Stimulated activated CD4-positive, alpha-beta T cell treated with anti-CD3 and anti-CD28 coated beads, Interleukin-1b, Interleukin-23, amount 100 ng/mL, for 24 hours (primary cell): ENCODE measurements at places on chromosomes 5 and 9.

- no peak for DNase-seq
Observed at GRCh38 chr5:112346411-112347044, 72.5 kb downstream of the EPB41L4A start.

- no peak for DNase-seq
Observed at GRCh38 chr5:16406023-16406422, 59.6 kb downstream of the ZNF622 start.

DNA sequence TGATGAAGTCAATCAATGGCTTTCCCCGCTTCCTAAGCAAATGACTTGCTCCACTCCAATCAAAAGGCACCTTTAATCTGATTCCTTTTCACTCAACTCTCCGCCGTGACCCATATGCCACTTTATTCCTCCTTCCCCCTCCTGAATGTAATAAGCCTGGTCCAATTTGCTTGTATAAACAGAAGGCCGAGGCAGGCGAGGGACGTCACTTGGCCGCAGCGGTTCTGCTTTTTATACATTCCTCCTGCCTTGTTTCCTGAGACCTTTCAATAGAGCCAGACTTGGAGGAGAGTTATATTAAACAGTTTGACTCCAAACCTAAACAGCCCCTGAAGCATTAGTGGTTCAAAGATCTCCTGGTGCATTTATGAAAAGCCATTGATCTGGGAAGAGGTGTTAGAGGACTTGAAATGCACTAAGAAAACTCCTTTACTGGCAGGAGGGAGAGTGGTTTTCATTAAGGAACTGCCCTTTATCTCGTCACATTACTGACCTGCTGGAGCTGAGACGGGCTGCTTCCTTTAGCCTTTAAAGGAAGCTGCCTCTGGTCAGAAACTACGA, 273.4 kb downstream of the SLIT3 start:
- DNase-seq: no peak

- DNase-seq: no peak
Observed at GRCh38 chr9:5493679-5494511, 16.4 kb upstream of the PDCD1LG2 start.

GRCh38 chr9:71322311-71322710, 200.9 kb upstream of the TRPM3 start:
- DNase-seq: no peak

GRCh38 chr5:73682176-73682575, 56.2 kb downstream of the ARHGEF28 start:
- DNase-seq: no peak

DNA sequence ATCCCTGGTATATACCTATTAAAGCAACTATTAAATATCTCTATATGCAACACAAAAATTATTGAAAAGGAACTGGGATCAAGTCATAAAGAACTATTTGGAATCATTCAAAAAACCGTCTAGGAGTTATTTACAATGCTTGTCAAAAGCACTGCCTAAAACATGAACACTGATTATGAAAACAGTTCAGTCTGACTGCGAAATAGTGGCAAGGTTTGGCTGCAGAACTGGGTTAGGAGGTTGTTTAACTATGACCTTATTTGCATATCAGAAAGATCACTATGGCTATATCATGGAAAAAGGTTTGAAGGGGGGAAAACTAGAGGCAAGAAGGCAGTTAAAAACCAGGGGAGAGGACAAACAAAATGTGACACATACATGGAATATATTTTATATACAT, 12.0 kb downstream of the FBXW2 start:
- no peak for DNase-seq

GRCh38 chr5:133287500-133287899, 235.7 kb downstream of the HSPA4 start:
- no peak for DNase-seq

GRCh38 chr9:33011831-33012230, 10.4 kb upstream of the APTX start:
- DNase-seq: no peak

- DNase-seq: no peak
Observed at GRCh38 chr9:5893134-5893505, 2.4 kb downstream of the MLANA start.

DNA sequence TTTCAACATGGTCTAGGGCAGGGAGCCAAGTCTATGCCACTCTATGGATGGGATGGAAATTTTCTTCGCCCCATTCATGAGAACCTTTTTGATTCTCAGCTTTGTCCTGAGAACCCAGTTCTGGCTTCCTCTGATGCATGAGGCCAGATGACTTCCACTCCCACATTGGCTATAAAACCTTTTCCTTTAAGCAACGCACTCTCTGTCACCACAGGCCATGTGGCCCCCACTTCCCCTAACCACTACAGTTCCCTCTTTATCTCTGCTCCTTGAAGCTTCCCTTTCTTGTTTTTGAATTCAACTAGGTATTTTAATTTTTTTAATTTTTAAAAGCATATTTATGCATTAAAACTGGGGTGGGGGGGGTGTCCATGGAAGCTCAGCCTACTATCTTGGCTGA, 401.3 kb downstream of the ENC1 start:
- no peak for DNase-seq

- DNase-seq: no peak
Observed at GRCh38 chr5:178394074-178394473, 161.5 kb upstream of the PHYKPL start.

DNA sequence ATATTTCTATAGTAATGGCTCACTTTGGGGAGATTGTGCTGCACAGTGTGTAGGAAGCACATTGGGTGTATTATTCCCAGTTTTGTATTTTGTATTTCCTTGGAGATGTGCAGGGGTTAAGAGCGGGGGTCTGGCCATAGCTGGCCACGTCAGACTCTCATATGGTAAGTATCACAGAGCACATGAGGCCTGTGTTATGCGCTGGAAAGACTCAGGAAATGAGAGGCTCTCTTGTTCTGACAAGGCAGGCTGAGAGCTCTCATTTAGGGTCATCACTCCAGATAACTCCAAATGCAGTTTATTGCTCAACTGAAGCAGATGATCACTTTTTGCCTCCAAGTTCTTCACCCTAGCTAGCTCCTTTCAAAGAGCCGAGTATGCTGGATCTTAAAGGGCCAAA, 205.7 kb downstream of the NTRK2 start:
- DNase-seq: no peak

DNA sequence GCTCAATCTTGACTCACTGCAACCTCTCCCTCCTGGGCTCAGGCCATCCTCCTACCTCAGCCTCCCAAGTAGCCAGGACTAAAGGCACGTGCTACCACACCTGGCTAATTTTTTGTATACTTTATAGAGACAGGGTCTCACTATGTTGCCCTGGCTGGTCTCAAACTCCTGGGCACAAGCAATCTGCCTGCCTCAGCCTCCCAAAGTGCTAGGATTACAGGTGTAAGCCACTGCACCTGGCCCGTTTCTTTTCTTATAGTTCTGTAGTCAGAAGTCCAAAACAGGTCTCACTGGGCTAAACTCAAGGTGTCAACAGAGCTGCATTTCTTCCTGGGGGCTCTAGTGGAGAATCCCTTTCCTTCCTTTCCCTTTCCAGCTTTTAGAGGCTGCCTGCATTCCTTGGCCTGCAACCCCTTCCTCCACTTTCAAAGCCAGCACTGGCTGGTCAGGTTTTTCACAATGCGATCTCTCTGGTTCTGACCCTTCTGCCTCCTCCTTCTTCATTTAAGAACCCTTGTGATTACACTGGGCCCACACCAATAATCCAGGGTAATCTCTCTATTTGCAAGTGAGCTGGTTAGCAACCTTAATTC, 16.3 kb downstream of the IRF1 start:
- no peak for DNase-seq

DNA sequence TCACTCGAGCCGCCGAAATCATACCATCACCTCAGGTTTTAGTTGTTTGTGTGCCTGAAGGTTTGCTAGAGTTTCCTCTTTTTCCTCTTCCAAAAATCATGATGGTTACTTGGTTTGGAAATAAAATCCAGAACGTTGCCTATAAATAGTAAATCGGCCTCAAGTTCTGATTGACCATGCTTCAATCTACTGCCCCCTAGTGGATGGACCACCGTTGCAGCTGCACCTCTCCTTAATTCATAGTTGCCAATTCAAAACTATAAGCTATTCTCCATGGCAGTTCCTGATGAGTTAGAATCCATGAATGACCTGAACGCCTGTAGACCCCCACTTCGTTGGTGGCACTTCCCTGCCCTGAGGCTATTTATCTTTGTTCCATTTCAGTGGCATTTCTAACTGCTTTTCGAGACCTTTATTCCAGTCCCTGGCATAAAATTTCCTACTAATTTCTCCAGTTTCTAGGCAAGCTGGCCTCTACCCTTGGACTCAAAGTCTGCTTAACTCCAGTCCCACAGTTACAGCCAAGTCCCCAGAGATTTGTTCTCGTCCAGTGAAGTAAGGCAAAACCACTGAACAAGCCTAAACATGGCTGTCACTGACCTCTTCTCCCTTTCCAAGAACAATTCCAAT, 422.6 kb downstream of the EFNA5 start:
- DNase-seq: no peak

DNA sequence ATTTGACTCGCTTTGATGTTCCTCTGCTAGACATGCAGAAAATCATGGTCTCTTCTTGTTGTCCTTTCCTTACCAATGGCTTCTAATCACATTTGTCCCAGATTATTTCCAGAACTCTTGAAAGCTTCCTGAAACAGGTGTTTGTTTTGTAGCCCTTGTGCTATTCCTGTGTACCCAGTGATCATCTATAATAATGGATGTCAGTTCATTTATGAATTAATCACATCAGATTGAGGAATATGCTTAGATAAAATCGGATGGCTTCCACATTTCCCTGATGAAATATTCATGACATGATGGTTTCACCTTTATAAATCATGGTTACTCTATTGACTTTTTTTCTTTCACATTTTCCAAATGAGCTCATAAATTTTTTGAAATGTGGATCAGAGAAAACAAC, 359.0 kb upstream of the DMAC1 start:
- DNase-seq: no peak

GRCh38 chr5:11904265-11904906, at the start of gene CTNND2:
CTNND2 (minus strand) TSS chr5:11904446; CDS start chr5:11903853, 593 bp downstream.
- no peak for DNase-seq

GRCh38 chr5:142872795-142873194, 102.6 kb downstream of the ARHGAP26 start:
- DNase-seq: no peak

DNA sequence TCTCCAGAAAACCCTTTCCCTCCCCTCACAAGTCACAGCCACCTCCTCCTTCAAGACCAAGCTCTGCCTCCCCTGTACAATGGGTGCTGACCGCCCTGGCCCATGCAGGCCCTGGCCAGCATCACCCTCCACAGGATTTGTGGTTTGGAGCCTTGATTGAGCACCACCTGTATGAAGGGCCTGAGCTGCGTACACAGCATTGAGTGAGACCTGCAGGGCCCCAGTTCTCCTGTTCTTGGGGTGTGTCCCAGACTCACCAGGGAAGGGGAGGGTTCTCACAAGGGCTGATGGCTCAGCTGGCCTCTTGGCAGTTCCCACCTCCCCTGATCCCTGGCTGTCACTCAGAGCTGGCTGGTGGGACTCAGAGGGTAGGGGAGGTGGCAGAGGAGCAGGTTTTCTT, 63.7 kb upstream of the IER5L start:
- DNase-seq: no peak

- no peak for DNase-seq
Observed at GRCh38 chr5:95921501-95921900, 40.1 kb downstream of the ELL2 start.

GRCh38 chr5:165185716-165186115, 1680.3 kb downstream of the MAT2B start:
- no peak for DNase-seq

DNA sequence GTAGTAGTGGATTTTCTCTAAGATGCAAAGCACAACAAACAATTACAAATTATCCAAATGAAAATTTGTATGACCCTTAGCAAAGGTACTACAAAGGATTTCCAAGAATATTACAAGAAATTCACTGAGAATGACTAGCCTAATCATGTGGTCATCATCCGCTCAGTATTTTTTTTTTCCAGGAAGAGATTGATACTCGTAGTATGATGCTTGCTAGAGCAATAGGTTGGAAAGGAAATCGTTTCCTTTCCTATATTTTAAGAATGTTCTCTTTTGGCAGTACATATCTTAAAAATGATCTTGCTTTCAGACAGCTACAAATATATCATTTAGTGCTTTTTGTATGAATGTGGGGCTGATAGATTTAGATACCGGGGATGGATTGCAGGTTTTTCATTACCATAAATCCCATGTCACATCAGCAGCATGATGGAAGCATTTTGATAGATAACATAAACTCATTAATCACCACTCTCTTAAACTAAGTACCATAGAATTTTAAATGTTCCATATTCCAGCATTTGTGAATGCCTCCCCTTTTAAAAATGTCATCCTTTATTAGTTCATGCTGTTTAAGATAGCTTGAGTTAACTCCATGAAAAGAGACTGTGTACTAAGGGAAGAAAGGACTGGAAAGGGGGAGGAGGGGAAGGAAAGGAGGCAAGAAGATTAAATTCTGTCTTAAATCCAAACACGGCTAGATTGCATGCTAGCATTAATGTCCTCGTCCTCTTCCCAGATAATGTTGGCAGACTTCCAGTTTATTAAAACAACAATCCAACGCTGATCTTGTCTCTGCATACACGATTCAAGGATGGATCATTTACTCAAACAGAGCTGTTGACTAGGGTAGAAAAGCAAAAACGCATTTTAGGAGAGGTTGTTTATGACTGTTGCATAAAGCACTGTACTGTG, 311.7 kb upstream of the ZNF608 start:
- no peak for DNase-seq
